ENCODE measurements at places on chromosomes 13 and 19. TPM values are rescaled to one million over a fixed set of nuclear protein-coding genes. Genes with fewer than 3 reads are reported as not detected.

DNA sequence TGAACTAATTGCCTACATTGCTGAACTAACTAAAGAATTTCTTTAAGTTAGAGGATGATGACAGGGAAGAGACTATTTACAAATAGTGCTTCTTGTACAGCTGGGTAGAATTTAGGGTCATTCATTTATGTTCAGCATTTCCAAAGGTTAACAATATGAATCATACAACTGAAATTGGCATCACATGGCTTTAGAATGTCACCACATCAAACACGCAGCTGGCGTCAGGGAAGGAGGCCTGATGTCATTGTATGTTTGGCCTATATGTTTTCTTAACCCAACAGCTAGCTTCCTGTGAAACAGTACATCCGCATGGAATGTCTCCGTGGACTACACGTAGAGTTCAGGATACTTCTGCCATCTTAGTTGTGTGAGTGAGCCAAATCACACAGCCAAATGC lies 99.0 kb upstream of the TNFSF11 start:
- no peak for DNase-seq

DNA sequence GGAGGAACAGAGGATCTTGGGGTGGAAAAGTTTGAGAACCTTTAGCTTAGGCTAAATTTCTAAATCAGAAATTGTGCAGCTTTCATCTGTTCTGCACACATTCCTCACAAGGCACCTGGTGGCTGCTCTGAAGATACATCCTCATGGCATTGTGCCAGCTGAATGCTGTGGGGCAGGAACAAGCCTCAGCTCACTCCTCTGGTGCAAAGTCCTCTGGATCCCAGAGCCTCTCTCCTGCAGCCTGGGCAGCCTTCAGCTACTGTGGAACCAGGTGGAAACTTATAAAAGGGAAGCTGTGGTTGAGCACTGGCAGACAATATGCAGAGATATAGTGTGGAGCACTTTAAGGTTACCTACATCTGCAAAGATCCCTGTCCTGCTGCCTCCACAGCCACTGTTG lies 72.3 kb downstream of the KCTD12 start:
- no peak for DNase-seq

GRCh38 chr19:38993271-38993670 lies 17.7 kb upstream of the FBXO17 start:
- no peak for DNase-seq

DNA sequence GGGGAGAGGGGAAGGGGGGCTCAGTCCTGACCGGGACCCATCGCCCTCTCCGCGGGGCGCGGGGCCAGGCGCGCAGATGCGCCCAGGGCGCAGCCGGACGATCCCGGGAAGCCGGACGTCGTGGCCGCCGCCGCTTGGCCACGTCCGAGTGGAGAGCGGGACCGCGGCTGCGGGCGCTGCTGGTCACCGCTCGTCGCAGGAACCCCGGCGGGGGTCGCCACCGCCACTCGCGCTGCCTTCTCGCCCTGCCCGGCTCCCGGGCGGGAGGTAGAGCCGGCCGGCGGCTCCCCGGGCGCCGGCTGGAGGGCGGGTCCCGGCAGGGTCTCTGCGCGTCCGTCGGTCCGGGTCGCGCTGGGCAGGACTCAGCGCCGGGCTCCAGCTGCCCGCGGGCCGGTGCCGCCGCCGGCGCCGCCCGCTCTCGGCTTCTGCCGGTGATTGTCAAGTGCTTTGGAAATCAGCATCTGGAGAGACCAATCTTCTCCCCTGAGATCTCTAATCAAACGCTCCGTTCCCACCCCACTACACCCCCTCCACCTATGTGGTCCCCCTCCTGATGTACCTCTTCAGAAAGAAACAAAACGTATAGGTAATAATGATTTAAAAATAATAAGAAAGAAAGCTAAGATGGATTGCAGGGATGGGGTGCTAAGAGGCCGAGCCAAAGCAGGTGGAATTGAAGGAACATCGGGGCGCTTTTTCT lies 464.4 kb downstream of the ITGBL1 start:
- no peak for DNase-seq

DNA sequence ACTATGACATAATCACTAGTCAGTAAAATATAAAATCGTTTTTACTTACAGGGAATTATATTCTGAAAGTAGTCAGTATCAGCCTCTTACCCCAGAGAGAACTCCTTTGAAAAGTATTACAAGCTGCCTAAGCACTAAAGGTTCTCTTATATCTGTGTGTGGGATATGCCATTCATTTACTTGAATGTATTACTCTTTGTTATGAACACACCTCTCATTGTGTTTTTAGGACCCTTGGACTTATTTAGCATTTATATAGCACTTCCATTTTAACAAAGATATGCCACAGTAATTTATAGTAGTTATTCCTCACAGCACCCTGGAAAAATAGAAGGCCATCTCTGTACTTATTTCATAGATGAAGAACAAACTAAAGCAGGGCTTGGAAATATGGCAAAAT lies 1178.0 kb downstream of the OLFM4 start:
- no peak for DNase-seq

- no peak for DNase-seq
These were observed 11.5 kb upstream of the ILF3 start for GRCh38 chr19:10642473-10643171.

DNA sequence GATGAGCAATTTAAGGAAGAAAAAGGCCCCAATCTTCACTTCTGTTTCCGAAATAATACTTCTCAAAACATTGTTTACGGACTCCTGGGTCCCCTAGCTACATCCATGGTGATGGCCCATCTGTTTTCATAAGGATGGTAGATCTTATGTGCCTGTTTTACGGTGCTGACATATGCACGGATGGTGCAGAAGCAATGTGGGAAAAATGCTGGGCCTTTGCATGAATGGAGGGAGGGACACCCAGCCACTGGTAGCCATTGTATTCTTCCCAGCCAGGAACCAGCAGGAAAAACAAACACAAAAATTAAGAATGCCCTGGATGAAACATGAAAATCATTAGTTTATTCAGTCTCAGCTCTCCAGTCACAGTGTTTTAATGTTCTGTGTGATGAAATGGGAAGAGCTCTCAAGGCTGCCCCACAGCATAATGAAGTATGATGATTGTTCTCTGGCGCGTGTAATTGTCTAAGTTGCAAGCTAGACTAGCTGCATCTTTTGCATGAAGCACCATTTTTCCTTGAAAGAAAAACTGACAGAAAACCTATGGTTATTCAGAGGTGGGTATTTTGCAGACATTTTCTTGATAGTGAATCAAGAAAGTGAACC lies 1201.1 kb upstream of the SLC10A2 start:
- DNase-seq: no peak

- DNase-seq: no peak
These were observed 10.5 kb downstream of the MBD3 start for GRCh38 chr19:1582201-1582600.

DNA sequence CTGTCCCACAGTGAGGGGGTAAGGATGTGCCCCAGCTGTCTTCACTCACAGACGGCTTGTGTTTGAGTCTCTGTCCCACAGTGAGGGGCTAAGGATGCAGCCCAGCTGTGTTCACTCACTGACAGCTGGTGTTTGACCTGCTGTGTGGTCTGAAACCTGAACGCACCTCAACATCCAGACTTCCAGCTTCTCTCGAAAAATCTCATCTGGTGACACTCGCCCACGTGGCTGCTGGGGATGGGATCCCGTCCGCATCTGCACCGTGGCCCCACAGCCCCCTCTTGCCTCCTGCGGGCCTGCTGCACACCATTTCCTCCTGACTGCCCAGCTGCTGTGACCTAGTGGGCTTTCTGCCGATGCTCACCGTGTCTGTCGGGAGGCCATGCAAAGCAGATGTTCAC lies 27.3 kb downstream of the CHAF1A start:
- DNase-seq: no peak

GRCh38 chr19:18879579-18880373 lies 16.2 kb downstream of the CERS1 start:
- DNase-seq: no peak

GRCh38 chr13:29654843-29655547 lies 59.5 kb upstream of the SLC7A1 start:
- peak; percentile 49 for DNase-seq

DNA sequence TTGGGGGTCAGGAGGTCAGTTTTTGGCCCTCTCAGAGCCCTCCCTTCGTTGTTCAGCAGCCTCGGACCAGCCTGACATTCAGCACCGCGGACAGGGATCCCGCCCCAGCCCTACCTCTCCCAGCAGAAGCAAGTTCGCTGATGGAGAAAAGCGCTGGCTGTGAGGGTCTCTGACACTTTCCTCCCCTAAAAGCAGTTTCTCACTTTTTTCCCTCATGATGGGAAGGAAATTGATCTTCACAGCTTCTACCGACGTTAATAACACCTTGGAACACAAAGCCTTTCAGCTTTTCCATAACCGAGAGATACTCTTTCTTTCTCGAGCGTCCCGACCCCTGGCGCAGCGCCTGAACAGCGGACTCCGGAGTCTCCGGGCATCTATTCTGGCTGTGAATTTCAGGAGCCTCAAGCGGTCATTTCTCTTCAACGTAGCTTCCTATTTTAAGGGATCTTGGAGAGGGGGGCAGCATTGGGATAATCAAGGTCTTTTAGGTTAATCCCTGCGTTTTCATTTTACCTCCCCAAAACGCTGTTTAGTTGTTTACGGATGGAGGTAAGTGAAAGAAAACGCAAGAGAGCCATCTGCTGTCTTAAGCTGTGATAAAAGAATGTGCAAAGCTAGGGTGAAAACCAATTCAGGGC lies 467.2 kb downstream of the ITGBL1 start:
- no peak for DNase-seq

DNA sequence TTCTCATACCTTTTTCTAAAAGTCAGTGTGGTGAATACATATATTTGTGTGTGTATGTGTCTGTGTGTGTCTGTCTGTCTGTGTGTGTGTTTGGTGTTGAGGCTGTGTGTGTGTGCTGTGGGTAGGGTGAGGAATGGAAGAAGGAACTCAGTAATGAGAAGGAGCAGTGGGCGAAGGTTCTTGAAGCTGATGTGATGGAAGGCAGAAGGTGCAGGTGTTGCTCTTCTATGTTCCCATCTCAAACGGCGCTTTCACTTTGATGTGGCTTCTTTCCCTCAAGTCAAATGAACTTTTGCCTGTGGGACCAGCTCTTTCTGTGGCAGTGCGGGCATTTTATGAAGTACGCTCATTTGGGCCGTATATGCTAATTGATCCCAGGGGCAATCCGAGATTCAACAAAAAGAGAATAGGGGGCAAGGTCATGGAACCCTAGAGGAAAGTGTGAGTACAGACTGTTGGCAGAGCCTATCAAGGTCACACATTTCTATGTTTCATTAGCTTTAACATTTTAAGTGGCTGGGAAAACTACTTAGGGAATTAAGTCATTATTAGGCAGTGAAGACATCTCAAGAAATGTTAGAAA lies 15.2 kb downstream of the BIVM start:
- no peak for DNase-seq

DNA sequence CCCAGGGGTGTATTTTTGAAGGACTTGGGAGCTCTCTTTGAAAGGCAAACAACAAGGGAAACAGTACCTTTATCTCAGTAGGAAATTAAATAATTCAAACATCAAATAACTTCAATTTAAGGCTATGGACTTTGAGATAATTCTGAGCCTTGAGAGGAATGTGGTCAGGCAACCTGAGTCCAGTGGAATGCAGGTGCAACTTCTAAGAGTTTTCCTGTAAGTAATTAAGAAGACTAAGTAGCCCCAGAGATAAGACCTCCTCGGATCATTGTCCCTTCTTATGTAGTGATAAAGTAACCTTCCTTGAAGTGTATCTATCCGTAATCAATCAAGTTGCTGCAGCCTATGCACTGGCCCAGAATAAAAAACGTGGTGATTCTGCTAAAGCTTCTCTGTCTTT lies 29.2 kb downstream of the ZNF701 start:
- no peak for DNase-seq

SLC25A41 gene
- total RNA-seq: not detected

ITPKC gene
- 5.4 TPM for total RNA-seq

ADGRE3 gene
- not detected for total RNA-seq

KLK15 gene
- total RNA-seq: not detected

ASPDH gene
- total RNA-seq: not detected

IL17D gene
- total RNA-seq: 4.3 TPM

NCR1 gene
- not detected for total RNA-seq

SPACA6 gene
- 10.7 TPM for total RNA-seq

CDKN2D gene
- 28.1 TPM for total RNA-seq

All from SJSA1 (cell line).